ENCODE measurements at places on chromosomes 2 and 18.

- DNase-seq: peak; percentile 12
Measured at GRCh38 chr2:64260817-64261216, 116.6 kb upstream of the PELI1 start.

DNA sequence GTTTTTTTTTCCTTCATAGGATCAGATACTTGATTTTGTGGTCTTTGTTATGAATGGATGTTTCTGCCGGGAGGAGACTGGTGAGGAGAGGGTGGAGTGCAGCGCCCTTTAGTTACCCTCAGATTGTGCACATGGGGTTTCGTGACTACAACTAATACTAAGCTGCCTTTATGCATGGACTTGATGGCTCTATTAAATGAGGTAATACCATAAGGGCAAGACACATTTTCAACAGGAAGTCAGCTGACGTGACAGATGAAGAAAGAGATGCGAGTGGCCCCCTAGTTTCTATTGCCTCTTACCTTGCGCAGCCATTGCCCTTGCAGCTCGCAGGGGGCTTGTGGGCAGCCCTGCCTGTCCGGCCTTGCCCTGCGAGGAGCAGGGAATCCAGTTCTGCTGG lies 24.4 kb downstream of the ZNF407 start:
- no peak for DNase-seq

- peak; percentile 5 for DNase-seq
Measured at GRCh38 chr2:129396980-129397599, 582.4 kb upstream of the RAB6C start.

DNA sequence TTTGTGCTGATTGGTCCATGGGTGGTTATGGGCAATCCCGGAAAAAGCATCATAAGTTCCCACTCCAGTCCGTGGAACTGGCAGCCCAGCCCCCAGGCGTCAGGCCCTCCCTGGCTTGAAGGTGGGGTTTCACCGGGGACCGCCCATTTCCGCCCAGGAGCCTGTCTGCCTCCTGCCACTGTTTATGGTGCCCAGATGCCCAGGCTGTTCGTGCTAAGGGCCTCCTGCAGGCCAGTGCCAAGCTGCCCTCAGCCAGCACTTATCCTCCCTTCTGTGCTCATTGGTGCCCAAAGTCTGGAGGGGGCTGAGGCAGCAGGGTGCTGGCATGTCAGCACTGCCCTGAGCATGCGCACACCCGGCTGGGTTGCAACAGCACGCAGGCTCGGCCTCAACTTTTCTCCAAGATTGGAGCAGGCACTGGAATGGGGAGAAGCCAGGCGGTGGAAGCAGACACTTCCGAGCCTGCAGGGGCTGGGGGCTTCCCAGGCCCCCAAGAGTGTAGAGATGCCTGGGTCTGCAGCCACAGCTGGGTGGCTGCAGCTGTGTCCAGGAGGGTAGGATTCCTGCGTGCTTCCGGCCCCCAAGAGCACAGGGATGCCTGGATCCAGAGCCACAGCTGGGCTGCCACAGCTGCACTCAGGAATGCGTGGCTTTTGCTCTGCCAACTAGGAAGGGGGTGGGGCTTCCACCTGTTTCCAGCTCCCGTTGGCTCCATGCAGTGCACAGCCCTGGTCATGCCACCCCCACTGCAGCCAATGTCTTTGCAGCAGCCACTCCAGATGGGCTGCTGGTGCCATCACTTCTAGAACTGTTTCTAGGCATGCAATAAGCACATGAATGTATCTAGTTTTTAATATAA lies 74.0 kb downstream of the AGPS start:
- no peak for DNase-seq

DNA sequence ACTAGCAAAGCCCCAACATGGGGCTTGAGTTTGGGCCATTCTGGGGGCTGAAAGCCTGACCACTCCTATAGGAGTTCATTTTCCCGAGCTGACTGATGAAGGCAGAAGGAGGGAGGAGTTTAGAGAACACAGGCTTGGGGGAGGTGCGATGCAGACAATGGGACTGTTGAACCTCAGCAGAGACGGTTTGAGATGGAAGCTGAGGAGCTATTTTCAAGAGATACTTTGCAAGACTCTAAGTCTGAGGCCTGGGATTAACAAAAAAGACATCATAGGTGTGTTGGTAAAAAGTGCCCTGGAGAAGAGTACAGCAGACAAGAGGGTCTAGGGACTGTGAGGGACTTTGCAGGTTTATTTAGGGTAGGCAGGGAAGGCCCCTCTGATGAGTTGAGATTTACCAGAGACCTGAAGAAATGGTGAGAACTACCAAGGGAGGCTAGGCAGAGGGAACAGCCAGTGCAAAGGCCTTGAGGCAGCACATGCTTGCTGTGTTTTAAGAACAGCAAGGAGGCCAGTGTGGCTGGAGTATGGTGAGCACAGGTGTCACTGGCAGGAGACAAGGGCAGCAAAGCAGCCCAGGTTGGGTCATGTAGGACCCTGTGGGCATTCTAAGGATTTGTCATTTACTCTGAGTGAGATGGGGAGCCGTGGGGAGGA lies 31.6 kb downstream of the PCBP1 start:
- DNase-seq: no peak

DNA sequence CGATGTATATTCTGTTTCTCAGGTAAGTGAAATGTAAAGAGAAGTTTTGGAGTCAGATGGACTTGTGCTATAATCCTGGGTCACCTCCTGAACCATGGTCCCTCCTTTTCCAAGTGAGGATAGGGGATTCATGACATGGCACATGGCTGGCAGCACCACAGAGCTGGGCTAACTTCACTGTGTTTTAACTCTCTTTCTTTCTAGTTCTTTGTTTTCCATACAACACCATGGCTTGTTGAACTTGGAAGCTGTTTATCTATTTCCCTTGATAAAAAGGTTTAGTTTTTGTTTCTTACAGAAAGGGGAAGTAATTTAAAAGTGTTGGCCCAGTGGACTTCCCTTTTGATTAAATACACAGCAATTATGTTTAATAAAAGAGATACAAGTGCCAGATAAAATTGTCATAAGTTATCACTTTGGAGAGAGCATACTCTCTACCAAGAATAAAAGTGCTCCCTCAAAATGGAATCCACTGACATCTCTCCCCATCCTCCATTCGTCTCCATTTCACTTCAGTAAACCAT lies 90.4 kb downstream of the PLCL1 start:
- DNase-seq: no peak

GRCh38 chr18:79517341-79517740 lies 121.6 kb downstream of the NFATC1 start:
- peak; percentile 52 for DNase-seq

DNA sequence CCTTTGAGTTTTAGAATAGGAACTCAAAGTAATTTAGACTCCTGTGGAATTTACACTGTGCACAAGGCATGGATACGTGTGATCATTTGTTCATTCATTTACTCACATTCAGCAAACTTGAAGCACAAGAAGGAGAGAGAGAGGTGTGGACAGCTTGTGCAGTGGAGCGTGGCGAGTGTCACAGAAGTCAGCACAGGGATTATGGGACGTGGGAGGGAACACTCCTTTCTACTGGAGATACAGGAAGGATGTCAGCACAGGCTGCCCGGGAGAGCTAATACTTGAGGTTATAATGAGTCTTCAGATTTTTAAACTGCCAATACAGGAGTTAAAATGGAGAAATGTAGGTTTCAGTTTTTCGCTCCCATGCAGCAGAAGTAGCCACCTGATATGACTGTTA lies 7.0 kb downstream of the FAM228A start:
- DNase-seq: no peak

DNA sequence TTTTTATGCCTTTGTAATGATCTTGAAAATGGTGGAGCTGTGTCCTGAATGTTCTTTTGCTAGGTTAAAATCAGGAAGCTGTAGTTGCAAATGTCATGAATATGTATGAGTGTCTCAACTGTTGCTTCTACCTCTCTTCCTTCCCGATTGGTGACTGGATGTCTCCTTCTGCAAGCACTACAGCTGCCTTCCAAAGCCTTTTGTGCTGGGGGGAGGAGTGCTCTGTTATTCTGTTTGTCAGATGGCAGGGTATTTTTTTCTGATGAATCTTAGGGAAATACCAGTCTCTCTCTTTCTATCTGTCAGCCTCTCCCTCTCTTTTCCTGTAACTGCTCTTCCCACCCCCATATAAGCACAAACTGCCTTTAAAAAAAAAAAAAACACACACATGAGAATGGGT lies 1396.3 kb upstream of the CELF4 start:
- DNase-seq: no peak

DNA sequence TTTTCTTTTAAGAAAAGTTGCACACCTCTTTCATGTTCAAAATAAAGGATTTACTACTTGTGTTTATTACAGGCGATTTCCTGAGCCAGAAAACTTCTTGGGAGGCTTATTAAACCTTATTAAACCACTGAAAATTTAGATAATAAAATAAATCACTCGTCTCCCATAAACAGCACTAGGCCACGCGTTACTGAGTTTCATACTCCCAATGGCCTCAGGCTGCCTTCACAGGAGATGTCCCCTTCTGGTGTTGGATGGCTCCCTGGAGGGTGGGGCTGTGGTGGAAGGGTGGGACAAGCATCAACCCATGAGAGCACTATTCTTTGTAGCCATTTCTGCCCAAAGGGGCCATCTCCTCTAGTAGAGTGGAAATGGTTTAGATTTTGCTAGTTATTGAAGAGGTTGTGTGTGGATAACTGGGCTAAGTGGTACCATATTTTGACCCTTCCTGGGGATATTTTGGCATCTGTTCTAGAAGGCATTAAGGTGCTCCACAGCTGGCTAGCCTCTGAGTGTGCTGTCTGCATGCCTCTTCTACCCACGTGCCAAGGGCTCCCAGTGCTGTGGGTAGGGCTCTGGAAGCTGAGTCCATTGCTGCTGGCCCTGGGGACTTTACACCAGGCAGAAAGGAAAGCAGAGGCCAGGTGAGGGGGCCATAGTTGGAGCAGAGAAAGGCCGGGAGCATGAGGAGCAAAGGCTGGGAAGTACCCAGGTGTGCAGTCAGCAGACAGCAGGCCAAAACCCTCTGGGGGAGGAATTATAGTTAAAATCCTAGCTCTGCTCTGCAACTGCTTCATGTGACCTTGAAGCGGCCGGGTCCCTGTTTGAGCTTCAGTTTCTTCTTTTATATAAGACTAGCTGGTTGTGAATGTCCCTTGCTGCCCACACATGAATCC lies 121.7 kb upstream of the SMAD2 start:
- no peak for DNase-seq

- no peak for DNase-seq
Measured at GRCh38 chr2:105880637-105881036, 135.9 kb downstream of the NCK2 start.

- no peak for DNase-seq
Measured at GRCh38 chr2:148876595-148877402, 1.8 kb downstream of the KIF5C start.

GRCh38 chr2:55038428-55038827 lies 11.8 kb downstream of the RTN4 start:
- DNase-seq: peak; percentile 19

DNA sequence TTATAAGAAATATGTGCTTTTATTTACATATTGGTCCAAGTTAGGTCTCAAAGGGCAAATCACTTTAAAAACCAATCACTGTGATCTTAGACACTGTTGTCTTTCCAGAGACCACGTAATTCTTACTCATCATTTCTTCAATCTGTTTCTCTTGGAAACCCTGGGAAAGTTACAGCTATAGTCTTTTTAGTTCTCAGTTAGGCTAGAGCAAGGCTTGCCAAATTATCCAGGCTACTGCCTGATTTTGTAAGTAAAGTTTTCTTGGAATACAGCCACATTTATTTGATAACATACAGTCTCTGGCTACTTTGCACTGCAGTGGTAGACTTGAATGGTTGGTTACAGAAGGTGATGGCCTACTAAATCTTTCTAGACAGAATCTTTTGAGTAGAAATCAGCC lies 106.0 kb downstream of the KIAA1328 start:
- no peak for DNase-seq

- DNase-seq: no peak
Measured at GRCh38 chr2:12819103-12819475, 102.4 kb downstream of the TRIB2 start.

DNA sequence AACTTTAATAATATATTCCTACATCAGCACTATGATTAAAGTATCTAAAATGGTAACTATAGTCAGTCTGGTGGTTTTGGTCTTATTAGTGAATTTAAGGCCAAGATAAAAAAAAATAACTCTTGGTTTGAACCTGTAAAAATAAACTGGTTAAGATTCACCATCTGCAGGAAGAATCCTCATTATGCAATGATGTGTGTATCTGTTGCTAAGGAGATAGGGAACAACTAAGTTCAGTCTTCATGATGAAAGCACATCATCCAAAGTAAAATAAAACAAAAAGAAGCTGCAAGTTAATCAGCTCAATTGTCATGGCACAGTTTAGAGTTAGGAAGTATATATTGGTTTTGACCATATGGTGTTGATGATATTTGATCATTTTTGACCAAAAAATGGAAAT lies 466.0 kb downstream of the NYAP2 start:
- DNase-seq: no peak

DNA sequence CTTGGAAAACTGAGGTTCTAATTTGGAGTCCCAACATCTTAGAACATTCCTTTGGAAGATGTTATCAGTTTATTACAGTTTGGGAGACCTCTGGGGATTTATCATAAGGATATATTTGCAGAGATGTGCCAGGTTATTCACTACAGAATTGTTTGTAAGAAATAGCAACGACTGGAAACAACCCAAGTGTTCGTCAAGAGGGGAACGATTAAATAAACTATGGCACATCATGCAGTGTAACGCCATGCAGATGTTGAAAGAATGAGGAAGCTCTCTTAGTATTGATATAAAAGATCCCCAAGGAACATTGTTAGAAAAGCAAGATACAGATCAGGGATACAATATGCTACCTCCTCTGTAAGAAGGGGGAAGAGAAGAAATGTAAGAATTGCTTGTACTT lies 210.6 kb downstream of the TMEM247 start:
- no peak for DNase-seq

DNA sequence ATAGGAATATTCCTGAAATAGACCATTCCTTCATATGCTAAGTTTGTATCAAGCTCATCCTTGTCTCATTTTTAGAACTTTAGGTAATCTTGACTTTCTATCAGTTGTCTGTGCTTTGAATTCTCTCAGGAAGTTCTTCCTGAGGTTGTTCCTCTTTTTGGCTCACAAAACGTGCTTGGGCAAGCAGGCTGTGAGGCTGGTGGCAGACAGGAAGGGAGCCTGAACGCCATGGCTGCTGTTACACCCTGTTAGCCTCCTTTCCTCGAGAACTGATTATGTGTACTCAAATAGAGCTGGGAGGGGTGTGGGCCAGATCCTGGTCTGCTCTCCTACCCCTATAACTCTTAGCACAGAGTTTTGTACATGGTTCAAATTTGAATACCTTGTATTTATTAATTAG lies 136.4 kb upstream of the CELF4 start:
- DNase-seq: no peak

DNA sequence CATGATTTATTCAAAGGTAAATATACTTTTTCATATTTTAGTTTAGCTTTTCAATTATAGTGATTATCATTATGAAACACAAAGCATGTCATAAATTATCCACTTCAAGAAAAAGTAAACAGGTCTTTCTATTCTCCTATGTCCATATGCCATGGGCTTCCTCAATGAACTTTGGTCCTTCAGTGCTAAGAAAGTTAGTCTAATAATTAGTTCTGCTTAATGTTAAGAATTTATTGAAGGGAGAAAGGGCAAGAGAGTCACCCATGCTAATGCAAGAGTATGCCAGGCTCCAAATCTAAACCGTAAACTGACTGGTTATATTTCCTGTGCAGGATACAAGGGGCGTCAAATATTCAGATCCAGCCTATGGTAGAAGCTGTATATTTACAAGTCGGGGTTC lies 96.2 kb downstream of the GORASP2 start:
- no peak for DNase-seq

- DNase-seq: no peak
Measured at GRCh38 chr2:2562867-2563266, 231.8 kb upstream of the MYT1L start.

Data from erythroblast (primary cell).